ENCODE measurements at places on chromosomes 11 and 22. TPM values are rescaled to one million over a fixed set of nuclear protein-coding genes. Genes with fewer than 3 reads are reported as not detected.

PGA5 gene
- not detected for total RNA-seq

ARVCF gene
- 25.4 TPM for total RNA-seq

SHANK2 gene
- total RNA-seq = 62.5 TPM

GSTT2B gene
- total RNA-seq = 9.8 TPM

PHF21B gene
- 0.12 TPM for total RNA-seq

LRRC4C gene
- 2.2 TPM for total RNA-seq

MDK gene
- 24.7 TPM for total RNA-seq

PANX2 gene
- 3.0 TPM for total RNA-seq

C2CD2L gene
- total RNA-seq = 20.3 TPM

PARVG gene
- 65.9 TPM for total RNA-seq

VWA5A gene
- 42.0 TPM for total RNA-seq

ARHGAP8 gene
- 18.1 TPM for total RNA-seq

PTPRCAP gene
- 17.7 TPM for total RNA-seq

ACR gene
- total RNA-seq = 4.5 TPM

HEPN1 gene
- not detected for total RNA-seq

SMC1B gene
- total RNA-seq = not detected

OR4D5 gene
- total RNA-seq = not detected

DEFB131B gene
- not detected for total RNA-seq

PTDSS2 gene
- total RNA-seq = 31.1 TPM

PLEKHB1 gene
- total RNA-seq = 30.5 TPM

GVQW3 gene
- 2.0 TPM for total RNA-seq

TRIM22 gene
- total RNA-seq = 203 TPM

MIEF1 gene
- 24.3 TPM for total RNA-seq

ZNF214 gene
- total RNA-seq = 3.7 TPM

NTM gene
- 3.7 TPM for total RNA-seq

PTPRJ gene
- total RNA-seq = 34.9 TPM

GTSE1 gene
- total RNA-seq = 0.43 TPM

CATSPERZ gene
- not detected for total RNA-seq

OR51G1 gene
- not detected for total RNA-seq

DCHS1 gene
- 28.0 TPM for total RNA-seq

MN1 gene
- 4.0 TPM for total RNA-seq

All from upper lobe of right lung (tissue), 1 donor.